ENCODE measurements at places on chromosomes 5 and 9.

DNA sequence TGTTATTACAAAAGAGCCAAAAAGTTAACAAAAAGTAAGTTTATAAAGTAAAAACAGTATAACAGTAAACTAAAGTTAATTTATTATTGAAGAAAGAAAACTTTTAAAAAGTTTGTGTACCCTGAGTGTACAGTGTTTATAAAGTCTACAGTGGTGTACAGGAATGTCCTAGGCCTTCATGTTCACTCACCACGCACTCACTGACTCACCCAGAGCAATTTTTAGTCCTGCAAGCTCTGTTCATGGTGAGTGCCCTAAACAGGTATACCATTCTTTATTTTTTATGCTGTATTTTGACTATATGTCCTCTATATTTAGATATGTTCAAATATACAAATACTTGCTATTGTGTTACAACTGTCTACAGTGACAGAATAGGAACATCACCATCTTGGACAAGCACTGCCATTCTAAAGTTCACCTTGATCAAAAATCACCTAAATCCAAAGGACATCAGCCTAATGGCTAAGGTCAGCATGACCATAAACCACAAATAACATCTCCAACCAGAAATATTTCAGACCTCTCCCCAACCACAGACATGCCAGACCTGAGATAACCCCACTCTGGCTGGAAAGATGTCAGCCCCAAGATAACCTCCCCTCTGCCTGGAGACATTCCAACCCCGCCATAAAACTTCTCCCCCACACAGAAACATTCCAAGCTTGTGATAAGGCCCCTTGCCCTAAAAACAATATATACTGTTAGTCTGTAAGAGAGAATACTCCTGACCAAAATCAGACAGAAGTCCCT is 56.1 kb downstream of the AGXT2 start:
- no peak for DNase-seq
- no peaks in the 10 kb centered on the region for H3K36me3 ChIP-seq
- H3K4me3 ChIP-seq = no peak overlapping the region
- no peaks in the 10 kb centered on the region for H3K4me1 ChIP-seq

- no peaks in the 10 kb centered on the region for H3K4me1 ChIP-seq
- H3K36me3 ChIP-seq = no peaks in the 10 kb centered on the region
Observed at GRCh38 chr5:159545156-159545555, 214.9 kb upstream of the IL12B start.

- H3K27me3 ChIP-seq = peaks cover 9% of the 10 kb centered on the region
- H3K4me3 ChIP-seq = peak overlapping the region; percentile 74
- no peaks in the 10 kb centered on the region for H3K36me3 ChIP-seq
- H3K27ac ChIP-seq = peak overlapping the region; percentile 7
Observed at GRCh38 chr9:97740848-97741821, 44.0 kb upstream of the XPA start.

DNA sequence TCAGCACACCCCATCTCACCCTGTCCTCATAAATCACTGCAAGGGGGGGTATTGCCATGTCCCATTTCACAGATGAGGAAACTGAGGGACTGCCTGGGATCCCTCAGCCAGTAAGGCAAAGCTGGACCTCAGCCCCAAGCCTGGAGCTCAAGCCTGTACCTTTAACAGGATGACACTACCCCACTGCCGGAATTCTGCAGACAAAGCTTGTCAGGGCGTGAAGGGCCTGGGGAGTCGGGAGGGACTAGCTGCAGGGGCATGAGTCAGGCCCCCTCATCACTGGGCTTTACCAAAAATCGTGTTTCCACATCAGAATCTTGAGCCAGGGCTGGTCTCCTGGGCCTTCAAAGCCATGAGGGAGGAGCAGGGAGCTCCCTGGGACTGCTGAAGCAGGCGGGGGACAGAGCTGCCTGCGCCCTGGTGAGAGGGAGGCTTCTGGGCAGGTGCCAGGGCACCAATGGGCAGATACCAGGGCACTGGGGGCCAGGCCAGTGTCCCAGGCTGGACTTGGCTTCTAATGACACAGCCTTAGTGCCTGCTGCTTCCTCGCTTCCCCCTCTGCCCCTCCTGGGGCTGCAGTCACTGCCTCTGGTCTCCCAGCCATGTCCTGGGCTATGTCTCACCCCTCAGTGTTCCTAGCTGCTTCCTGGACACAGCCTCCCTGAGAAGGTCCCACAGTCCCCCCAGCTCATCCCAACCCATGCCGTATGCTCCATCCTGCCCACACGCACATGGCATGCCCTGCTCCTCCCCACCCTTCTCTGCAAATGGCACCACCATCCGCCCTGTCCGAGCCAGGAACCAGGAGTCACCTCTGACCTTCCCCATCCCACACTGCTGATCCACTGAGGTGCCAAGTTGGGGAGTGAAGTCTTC is 80.7 kb downstream of the LMX1B start:
- DNase-seq = no peak
- H3K4me3 ChIP-seq = no peak overlapping the region
- H3K27ac ChIP-seq = no peak overlapping the region
- no peaks in the 10 kb centered on the region for H3K36me3 ChIP-seq
- peaks cover 5% of the 10 kb centered on the region for H3K27me3 ChIP-seq

GRCh38 chr5:40233268-40233667 is 446.4 kb upstream of the PTGER4 start:
- no peaks in the 10 kb centered on the region for H3K27me3 ChIP-seq
- H3K4me3 ChIP-seq = no peak overlapping the region
- H3K36me3 ChIP-seq = no peaks in the 10 kb centered on the region
- H3K4me1 ChIP-seq = no peaks in the 10 kb centered on the region
- no peak for DNase-seq
- H3K27ac ChIP-seq = no peak overlapping the region

DNA sequence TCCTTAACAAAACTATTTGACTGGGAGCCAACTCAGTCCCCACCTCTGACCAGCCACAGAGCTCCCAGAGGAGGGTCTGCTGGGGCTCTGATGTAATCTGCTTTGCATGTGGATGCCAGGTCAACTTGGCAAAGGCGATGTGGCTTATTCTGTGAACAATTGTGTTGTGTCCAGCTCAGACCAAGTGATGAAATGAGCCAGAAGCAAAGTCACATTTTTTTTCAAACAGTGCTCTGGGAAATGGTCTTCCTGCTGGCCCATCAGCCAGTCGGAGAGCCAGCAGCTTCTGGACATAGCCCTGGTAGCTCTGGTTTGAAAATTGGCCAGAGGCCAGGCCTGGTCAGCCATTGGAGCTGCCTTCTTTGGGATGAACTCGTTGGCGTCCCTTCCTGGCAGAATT is 86.5 kb downstream of the ANGPTL2 start:
- peak overlapping the region; percentile 60 for H3K27ac ChIP-seq
- H3K27me3 ChIP-seq = no peaks in the 10 kb centered on the region
- DNase-seq = peak; percentile 23
- H3K4me1 ChIP-seq = peaks cover 19% of the 10 kb centered on the region

DNA sequence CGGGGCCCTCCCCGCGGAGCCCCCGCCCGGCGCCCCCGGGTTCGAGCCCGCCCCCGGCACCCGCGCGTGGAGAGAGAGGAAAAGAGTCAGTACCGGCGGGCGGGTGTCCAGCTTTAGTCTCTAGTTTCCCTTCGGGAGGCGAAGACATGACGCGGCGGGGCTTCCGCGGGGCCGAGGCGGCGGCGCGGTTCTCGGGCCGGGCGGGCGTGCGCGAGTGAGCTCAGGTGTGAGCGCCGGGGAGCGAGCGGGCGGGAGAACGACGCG is 181 bp downstream of the DAP start:
- H3K4me3 ChIP-seq = peak overlapping the region; percentile 65
- no peak for DNase-seq
- no peaks in the 10 kb centered on the region for H3K27me3 ChIP-seq
- H3K27ac ChIP-seq = peak overlapping the region; percentile 60

- H3K27ac ChIP-seq = no peak overlapping the region
- H3K4me3 ChIP-seq = no peak overlapping the region
- H3K27me3 ChIP-seq = no peaks in the 10 kb centered on the region
- no peak for DNase-seq
- H3K4me1 ChIP-seq = no peaks in the 10 kb centered on the region
- H3K36me3 ChIP-seq = no peaks in the 10 kb centered on the region
Observed at GRCh38 chr5:13595978-13596377, 348.5 kb downstream of the DNAH5 start.

- DNase-seq = no peak
- no peaks in the 10 kb centered on the region for H3K27me3 ChIP-seq
- no peaks in the 10 kb centered on the region for H3K36me3 ChIP-seq
- no peak overlapping the region for H3K27ac ChIP-seq
- H3K4me1 ChIP-seq = no peaks in the 10 kb centered on the region
- no peak overlapping the region for H3K4me3 ChIP-seq
Observed at GRCh38 chr5:96548905-96549304, 113.3 kb upstream of the CAST start.

DNA sequence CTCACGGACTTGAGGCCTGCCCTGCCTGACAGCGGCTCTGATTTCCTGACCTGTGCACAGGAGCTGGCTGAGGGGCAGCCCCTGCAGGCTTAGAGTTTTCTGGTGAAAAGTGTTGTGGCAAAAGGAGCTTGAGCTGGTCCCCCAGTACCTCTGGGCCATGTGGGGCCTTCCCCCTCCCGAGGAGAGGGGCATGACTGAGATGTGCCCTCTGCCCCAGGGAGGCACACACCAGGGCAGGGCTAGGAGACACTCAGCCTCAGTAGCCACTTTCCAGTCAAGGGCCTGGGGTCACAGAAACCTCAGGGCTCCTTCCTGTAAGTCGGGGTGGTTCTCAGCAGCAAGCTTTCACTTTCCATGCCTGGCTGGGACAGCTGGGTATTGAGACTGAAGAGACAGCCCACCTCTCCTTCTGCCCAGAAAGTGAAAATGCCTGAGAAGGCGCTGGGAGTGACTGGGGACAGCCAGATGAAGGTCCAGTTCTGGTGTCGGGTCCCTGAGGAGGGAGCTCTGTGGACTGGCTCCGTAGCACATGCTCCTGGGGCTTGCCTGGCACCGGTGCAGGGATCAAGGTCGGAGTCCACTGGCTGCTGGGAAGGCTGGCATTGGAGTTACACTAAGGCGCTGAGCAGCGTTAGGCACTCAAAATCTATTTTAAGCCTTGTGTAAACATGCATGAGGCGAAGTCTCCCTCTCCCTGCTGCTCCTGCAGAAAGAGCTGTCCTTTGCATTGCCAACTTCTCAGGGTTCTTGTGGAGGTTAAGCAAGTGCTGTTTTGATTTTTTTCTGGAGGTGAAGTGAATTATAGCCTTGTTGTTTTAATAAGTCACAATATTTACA is 394.9 kb downstream of the GADD45G start:
- H3K27ac ChIP-seq = peak overlapping the region; percentile 84
- H3K36me3 ChIP-seq = no peaks in the 10 kb centered on the region
- DNase-seq = peak; percentile 82
- no peaks in the 10 kb centered on the region for H3K27me3 ChIP-seq

DNA sequence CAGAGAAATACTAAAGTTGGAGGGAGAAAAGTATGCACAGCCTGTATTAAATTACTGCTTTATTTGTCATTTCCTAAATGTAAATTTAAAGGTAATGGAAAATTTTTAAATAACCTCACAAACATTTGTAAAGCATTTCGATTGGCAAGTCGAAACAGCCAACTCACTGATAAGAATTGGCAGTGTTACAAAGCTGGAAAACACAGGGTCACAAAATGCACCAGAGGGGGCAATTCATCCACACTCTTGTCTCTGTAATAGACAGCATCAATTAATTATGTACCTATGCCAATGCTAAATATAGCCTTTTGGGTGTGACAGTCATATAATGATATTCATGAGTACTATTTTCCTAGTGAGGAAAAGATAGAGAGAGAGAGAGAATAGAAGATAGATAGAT is 140.6 kb upstream of the PRLR start:
- no peak for DNase-seq
- H3K27ac ChIP-seq = no peak overlapping the region
- no peaks in the 10 kb centered on the region for H3K4me1 ChIP-seq
- no peaks in the 10 kb centered on the region for H3K27me3 ChIP-seq
- no peak overlapping the region for H3K4me3 ChIP-seq

DNA sequence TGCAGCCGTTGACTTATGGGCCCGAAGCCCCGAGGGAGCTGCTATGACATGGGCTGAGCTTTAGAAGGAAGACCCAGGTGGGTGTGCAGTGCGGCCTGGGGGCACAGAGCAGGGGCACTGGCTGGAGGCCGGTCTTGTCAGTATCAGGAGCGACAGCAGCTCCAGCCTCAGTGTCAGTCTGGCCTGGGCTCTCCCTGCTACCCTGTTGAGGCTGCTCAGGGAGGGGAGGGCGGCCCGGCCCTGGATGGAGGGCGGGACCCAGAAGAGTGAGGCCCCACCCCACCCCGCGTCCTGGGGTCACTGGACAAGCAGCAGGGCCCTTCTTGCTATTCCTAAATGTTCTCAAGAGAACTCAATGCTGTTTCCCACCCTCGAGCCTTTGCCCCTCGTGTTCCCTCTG is 18.0 kb downstream of the GFI1B start:
- H3K36me3 ChIP-seq = no peaks in the 10 kb centered on the region
- no peak for DNase-seq
- H3K4me1 ChIP-seq = no peaks in the 10 kb centered on the region
- no peak overlapping the region for H3K27ac ChIP-seq
- peaks cover 44% of the 10 kb centered on the region for H3K27me3 ChIP-seq

GRCh38 chr9:98521141-98521540 is 187.6 kb downstream of the GABBR2 start:
- H3K4me3 ChIP-seq = no peak overlapping the region
- no peak overlapping the region for H3K27ac ChIP-seq
- no peaks in the 10 kb centered on the region for H3K36me3 ChIP-seq
- DNase-seq = no peak

GRCh38 chr5:147410496-147411358 is 99.1 kb downstream of the DPYSL3 start:
- no peaks in the 10 kb centered on the region for H3K36me3 ChIP-seq
- no peak for DNase-seq
- H3K4me3 ChIP-seq = no peak overlapping the region
- no peaks in the 10 kb centered on the region for H3K27me3 ChIP-seq
- peak overlapping the region; percentile 51 for H3K27ac ChIP-seq
- peaks cover 70% of the 10 kb centered on the region for H3K4me1 ChIP-seq

- no peak for DNase-seq
- no peaks in the 10 kb centered on the region for H3K36me3 ChIP-seq
- no peaks in the 10 kb centered on the region for H3K27me3 ChIP-seq
- H3K4me1 ChIP-seq = no peaks in the 10 kb centered on the region
- no peak overlapping the region for H3K27ac ChIP-seq
Observed at GRCh38 chr9:138058181-138058580, 180.6 kb downstream of the CACNA1B start.

- no peak overlapping the region for H3K4me3 ChIP-seq
- H3K4me1 ChIP-seq = no peaks in the 10 kb centered on the region
- H3K27me3 ChIP-seq = no peaks in the 10 kb centered on the region
- DNase-seq = no peak
- no peak overlapping the region for H3K27ac ChIP-seq
- H3K36me3 ChIP-seq = no peaks in the 10 kb centered on the region
Observed at GRCh38 chr5:137268646-137269045, 230.5 kb downstream of the SPOCK1 start.

GRCh38 chr5:120599576-120599975 is 135.5 kb downstream of the PRR16 start:
- H3K27me3 ChIP-seq = no peaks in the 10 kb centered on the region
- no peak overlapping the region for H3K27ac ChIP-seq
- H3K36me3 ChIP-seq = no peaks in the 10 kb centered on the region
- H3K4me1 ChIP-seq = no peaks in the 10 kb centered on the region
- no peak overlapping the region for H3K4me3 ChIP-seq

GRCh38 chr5:54946306-54946819 is 39.0 kb downstream of the ESM1 start:
- DNase-seq = no peak
- no peaks in the 10 kb centered on the region for H3K36me3 ChIP-seq
- H3K4me3 ChIP-seq = no peak overlapping the region

- H3K4me3 ChIP-seq = peak overlapping the region; percentile 68
- H3K4me1 ChIP-seq = peaks cover 51% of the 10 kb centered on the region
- H3K27ac ChIP-seq = peak overlapping the region; percentile 95
Observed at GRCh38 chr9:95007226-95007869, 280.8 kb downstream of the AOPEP start.

Measured in gastrocnemius medialis (tissue), 4 donors.